AG08395 (cell line): ENCODE measurements at places on chromosomes 11 and 22.

GRCh38 chr22:26561756-26562417, 28.0 kb downstream of the TPST2 start:
- DNase-seq = no peak

DNA sequence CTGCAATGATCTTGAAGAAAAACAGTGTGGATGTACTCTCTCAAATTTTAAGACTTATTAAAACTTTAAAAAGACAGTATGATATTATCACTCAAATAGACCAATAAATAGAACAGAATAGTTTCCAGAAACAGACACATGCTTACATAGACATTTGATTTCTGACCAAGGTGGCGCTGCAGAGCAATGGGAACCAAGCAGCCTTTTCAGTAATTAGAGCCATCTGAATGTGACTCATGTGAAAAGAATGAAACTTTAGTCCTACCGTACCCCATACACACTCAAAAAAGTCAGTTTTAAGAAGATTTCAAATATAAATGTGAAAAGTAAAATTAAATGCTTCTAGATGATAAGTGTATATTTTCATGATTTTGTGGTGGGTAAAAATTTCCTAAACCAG, 74.2 kb upstream of the MS4A8 start:
- DNase-seq = no peak

- peak; percentile 65 for DNase-seq
Observed at GRCh38 chr11:79440571-79441460, at the start of gene TENM4. Gene TENM4, minus strand, starts transcription at chr11:79441030. Its CDS starts 371,086 bp downstream, at chr11:79069944.

GRCh38 chr11:30553521-30554110, 32.5 kb downstream of the MPPED2 start:
- no peak for DNase-seq

DNA sequence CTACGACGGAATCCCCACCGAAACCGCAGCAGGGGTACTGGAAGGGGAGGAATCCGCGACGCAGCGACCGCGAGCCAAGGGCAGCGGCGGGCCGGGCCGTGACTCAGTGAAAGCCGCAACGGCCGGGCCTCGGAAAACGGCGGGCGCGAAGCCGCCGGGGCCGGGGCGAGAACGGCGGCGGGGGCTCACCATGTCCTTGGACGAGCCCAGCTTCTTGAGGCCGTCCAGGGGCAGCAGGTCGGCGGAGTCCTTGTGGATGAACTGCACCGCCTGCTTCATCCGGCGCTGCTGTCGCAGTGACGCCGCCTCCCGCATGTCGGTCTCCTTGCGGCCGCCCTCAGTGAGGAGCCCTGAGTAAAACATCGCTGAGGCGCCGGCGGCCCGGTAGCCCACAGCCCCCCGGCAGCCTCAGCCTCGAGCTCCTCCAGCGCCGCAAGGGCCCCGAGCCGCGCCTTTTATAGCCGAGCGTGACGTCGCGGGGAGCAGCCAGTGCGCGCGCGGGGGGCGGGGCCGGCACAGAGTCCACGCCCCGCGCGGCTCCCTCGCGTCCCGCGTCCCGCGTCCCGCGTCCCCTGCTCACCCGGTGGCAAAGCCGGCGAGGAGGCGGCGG, at the start of gene NRIP3:
Gene NRIP3 (minus strand): TSS at position 429 of the 610 bp plus-strand sequence. CDS start 66 bp downstream, at position 363.
- DNase-seq = peak; percentile 75

GRCh38 chr11:393219-394033, 583 bp upstream of the PKP3 start:
- DNase-seq = peak; percentile 99

GRCh38 chr22:43007519-43008102, 7.3 kb downstream of the PACSIN2 start:
- DNase-seq = peak; percentile 52

- DNase-seq = no peak
Observed at GRCh38 chr11:78210000-78210608, 21.4 kb downstream of the USP35 start.

GRCh38 chr11:69880826-69881445, 61.7 kb upstream of the FGF3 start:
- DNase-seq = no peak

GRCh38 chr11:117144477-117145392, 648 bp downstream of the PAFAH1B2 start:
- peak; percentile 64 for DNase-seq

DNA sequence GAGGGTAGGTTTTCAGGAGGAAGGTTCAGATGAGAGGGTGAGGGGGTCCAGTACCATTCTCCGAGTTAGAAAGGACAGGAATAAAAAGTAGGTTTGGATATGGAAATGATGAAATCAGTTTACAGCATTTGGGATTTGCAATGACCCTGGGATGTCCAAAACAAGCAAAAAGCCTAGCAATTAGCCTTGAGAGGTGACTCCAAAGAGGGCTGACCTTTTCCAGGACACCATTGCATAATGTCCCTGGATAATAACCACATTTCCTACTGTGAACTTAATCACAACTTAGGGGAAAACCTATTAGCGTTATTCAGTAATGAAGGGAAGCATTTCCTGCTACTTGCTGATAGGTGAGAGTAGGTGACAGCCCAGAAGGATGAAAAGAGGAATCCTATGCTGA, 101.4 kb upstream of the ARHGAP42 start:
- DNase-seq = no peak

DNA sequence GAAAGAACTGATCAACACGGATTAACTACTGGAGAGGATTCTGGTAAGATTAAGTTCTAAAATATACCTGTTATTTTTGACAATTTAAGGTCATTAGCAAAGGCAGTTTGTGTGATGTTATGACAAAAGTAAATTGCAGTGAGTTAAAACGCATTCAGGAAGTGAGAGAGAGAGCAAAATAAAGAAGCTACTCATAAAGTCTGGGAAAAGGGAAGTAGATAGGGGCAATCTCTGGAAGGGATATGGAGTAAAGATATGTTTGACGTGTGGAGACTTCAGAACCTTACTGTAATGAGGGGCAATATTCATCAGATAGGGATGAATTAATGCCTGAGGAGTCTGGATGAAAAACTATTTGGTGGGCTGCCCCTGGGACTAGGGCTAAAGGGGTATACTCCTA, 16.8 kb downstream of the OR56B4 start:
- no peak for DNase-seq

- DNase-seq = no peak
Observed at GRCh38 chr11:60783141-60783484, 2.0 kb upstream of the MS4A10 start.

DNA sequence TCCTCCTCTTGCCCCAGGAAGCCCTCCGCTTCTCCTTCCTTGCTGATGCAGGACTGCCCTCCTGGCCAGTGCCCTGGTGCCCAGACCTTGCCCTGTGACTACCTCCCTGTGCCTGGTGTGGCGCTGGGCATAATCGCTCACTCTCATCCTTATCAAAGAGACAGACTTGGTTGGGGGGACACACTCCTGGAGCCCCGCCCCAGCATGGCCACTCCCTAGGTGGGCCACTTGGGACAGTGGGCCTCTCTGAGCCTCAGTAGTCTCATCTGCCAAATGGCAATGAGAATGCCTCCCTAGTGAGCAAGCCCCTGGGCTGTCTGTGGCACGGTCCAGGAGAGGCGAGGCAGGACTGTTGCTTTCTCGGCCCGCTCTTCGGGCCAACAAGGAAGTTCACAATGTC, 72.7 kb upstream of the TSPAN18 start:
- DNase-seq = no peak

DNA sequence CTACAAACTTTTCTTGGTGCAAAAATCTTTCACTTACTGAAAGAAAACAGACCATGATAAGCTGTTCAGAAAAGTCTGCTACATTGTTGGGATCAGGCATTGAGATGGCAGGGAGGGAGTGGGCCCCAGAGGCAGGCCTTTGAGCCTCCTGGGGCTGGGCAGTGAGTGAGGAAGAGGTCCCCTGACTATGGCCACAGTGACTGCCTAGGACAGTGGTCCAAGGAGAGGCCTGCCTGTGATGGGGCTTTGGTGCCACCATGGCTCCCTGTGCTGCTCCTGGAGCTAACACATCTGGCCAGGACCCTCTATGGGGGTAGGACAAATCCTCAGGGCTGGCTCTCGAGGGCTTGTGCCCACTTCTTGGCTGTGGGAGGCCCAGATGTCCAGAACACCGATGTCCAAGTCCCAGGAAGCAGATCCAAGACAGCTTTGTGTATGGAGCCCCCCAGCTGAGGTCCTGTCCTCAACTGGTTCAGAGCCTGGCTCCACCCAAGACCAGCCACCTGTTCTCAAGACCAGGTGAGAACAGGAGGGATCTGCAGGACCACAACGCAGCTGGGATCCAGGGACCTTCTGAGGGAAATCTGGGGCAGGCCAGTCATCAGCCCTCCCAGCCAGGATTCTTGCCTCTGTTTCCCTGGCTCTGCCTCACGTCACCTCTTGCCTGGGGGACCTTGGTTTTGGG, 36.9 kb downstream of the PPM1F start:
- no peak for DNase-seq

DNA sequence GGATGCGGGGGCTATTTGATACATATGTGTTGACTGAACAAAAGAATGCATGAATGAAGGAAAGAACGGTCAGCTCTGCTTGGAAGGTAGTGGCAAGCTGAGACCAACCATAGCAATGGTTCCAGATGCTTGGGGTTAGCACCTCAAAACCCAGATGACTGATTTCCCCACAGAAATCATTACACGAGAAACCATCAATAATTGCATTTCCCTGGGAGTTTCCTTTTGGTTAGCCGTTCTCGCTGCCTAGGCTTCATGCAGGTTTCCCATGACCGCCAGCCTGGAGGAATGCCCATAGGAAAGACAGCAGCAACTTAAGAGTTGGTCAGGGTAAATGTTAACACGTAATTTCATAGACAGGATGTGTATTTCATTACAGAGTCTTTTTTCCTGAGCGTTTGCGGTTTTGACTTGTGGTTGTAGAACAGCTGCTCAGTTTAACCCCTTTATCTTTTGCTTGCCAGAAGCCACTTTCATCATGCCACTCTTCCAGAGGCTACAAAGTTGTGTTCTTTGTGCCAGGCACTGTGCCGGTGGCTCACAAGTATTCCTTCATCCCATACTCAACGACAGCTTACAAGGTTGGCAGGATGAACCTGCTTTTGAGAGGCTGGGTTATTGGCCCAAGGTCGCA, 2.8 kb downstream of the IL17RA start:
- DNase-seq = peak; percentile 40
